Stimulated activated naive CD8-positive, alpha-beta T cell treated with anti-CD3 and anti-CD28 coated beads, Interleukin-15, Interleukin-2, amounts not matched to agents 100 U/mL and 50 U/mL, for 24 hours (primary cell): ENCODE measurements at places on chromosomes 7 and 10.

- DNase-seq = no peak
These were observed 20.5 kb upstream of the GSDME start for GRCh38 chr7:24777806-24778205.

- DNase-seq = no peak
These were observed 18.9 kb upstream of the NRP1 start for GRCh38 chr10:33353334-33353733.

GRCh38 chr10:116490028-116490662 is 55.6 kb upstream of the PNLIP start:
- no peak for DNase-seq

- DNase-seq = no peak
These were observed 2.6 kb downstream of the ANKRD2 start for GRCh38 chr10:97575127-97575668.

GRCh38 chr10:77518241-77518909 is 119.2 kb downstream of the KCNMA1 start:
- DNase-seq = no peak

DNA sequence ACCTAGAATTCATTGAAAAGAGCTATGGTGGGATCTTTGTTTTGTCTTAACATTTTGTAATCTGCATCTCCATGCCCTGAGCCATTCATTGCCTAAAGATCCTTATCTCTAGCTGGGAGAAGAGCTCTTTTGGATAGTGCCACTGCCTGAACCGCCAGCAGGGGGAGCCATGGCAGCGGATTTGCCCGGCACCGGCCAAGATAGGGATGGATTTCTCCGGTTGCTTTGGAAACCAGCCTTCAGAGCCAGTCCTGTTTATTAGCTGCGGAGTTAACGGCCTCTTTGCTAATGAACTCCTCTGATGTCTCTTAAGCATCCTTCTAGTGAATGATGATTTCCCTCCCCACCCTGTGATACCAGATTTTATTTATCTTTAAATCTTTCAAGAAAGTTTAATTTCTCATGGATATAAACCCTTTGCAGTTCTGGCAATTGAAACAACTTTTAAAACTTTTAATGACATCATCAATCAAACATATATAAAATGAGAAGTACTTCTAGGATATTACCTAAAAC is 58.2 kb upstream of the LYZL2 start:
- DNase-seq = peak; percentile 92

DNA sequence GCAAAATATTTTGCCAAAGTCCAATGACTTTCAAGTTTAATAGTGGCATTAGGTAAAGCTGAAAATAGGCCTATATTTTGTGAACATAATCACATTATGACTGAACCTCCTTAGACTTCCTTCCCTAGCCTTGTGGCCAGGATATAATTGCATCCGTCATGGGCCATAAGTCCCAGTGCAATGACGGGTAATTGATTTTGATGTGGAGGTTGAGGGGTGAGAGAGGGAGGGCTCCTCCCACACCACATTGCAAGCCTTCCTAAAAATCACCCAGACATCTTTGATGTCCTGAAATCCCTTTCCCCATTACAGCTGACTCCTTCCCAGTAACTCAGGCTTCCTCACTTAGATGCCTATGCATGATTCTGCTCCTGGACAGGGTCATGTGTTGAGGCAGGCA is 25.6 kb downstream of the TAS2R41 start:
- no peak for DNase-seq

DNA sequence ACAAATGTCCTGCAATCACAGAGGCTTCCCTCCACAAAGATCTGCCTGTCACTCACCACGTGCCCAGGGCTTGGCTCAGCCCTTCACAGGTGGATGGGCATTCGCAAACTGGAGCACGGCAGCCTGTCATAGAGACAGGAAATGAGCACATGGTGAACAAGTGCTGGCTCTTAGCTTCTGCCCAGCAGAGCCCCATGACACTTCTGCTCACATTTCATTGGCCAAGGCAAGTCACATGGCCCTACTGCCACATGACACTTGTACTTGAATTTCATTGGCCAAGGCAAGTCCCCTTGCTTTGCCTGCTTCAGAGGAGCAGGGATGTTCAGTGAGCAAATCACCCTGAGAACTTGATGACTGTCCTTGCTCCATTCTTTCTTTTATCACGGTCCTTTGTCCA is 110.8 kb upstream of the PPP2R2D start:
- peak; percentile 25 for DNase-seq

DNA sequence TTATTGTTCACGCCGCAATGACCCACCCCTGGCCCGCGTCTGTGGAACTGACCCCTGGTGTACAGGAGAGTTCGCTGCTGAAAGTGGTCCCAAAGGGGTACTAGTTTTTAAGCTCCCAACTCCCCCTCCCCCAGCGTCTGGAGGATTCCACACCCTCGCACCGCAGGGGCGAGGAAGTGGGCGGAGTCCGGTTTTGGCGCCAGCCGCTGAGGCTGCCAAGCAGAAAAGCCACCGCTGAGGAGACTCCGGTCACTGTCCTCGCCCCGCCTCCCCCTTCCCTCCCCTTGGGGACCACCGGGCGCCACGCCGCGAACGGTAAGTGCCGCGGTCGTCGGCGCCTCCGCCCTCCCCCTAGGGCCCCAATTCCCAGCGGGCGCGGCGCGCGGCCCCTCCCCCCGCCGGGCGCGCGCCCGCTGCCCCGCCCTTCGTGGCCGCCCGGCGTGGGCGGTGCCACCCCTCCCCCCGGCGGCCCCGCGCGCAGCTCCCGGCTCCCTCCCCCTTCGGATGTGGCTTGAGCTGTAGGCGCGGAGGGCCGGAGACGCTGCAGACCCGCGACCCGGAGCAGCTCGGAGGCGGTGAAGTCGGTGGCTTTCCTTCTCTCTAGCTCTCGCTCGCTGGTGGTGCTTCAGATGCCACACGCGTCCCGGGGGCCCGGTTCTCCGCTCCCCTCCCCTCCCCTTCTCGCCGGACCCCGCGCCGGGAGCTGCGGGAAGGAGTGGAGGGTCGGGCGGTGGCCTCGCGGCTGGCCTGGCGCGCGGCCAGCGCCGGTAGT is at the start of gene CBX3:
Gene CBX3, plus strand, starts transcription at position 499 of the 772 bp plus-strand sequence. CDS start 1,254 bp downstream, outside the sequence.
- peak; percentile 94 for DNase-seq

DNA sequence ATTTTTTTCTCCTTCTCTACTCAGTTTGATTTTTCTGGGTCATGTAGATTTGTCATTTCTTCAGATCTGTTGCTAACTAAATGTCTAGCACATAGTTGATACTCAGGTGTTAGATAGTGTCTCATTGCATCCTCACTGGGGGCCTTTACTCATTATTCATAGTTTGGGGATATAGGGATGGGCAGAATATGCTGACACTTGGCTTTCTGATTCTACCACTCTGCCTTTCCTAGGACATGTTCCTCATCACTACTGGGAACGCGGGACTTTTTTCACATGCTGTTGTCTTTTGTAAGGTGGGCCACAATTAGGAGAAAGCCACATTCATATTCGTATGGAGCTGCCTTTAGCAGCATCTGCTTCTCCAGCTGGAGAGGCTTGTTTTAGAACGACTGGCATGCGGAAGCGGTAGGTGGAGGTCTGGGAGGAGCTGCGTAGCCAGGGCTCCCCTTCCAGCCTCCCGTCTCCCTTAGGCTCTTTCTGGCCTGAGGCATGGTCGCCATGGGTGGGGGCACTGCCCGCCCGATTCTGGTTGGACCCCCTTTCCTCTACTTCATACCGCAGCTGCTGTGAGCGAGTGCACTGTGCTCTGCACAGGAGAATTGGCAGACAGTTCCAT is 78.8 kb downstream of the SND1 start:
- no peak for DNase-seq

DNA sequence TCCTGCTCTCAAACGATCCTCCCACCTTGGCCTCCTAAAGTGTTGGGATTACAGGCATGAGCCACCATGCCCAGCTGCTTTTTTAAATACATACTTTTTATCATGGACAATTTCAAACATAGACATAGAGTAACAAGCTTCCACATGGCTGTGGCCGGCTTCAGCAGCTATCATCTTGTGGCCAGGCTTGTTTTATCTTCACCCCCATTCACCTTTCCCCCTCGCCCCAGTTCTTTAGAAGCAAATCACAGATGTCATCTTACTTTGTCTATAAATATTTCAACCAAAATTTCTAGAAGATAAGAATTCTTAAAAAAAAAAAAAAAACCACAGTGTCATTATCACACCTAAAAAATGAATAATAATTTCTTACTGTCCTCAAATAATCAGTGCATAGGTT is 5.9 kb downstream of the FOXK1 start:
- DNase-seq = no peak

DNA sequence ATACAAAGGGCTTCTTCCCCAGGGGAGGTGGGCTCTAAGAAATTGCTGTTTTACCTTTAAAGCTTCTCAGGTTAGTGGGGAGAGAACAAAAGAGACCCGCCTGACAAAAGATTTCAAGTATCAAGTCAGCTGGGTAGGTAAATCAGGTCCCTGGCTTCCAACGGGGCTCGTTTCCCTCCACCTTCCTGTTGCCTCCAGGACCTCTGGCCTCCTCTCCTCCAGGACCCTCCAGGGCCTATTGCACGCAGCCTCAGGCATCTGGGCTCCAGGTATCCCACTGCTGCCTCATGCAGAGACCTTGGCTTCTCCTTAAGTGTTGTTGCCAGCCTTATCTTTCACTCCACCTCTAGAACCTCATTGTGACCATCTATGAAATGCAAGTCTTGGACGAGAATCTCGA is 2.9 kb downstream of the BNIP3 start:
- no peak for DNase-seq

DNA sequence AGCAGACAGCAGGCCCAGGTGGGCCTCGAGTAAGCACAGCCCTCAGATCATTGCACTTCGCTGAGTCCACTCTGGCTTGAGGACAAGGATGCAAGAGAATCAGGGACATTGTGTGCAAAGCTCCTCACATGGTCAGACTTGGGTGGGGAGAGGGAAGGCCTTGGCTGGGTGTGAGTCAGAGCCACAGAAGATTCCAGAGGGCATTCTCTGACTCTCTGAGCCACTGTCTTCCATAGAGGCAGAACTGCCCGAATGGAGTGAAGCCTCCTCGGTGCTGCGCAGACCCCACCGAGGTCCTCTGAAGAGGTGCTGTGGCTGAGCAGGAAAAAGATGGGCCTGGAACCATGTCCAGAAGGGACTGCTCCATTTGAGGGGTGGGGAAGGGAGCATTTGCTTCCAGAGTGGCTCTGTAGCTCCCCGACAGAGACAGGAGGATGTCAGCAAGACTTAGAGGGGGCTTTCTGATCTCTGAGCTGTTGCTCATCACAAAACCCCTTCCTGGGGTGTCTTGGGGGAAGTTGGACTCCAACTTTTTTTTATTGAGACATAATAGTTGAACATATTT is 120.8 kb downstream of the PTPN20 start:
- DNase-seq = no peak

DNA sequence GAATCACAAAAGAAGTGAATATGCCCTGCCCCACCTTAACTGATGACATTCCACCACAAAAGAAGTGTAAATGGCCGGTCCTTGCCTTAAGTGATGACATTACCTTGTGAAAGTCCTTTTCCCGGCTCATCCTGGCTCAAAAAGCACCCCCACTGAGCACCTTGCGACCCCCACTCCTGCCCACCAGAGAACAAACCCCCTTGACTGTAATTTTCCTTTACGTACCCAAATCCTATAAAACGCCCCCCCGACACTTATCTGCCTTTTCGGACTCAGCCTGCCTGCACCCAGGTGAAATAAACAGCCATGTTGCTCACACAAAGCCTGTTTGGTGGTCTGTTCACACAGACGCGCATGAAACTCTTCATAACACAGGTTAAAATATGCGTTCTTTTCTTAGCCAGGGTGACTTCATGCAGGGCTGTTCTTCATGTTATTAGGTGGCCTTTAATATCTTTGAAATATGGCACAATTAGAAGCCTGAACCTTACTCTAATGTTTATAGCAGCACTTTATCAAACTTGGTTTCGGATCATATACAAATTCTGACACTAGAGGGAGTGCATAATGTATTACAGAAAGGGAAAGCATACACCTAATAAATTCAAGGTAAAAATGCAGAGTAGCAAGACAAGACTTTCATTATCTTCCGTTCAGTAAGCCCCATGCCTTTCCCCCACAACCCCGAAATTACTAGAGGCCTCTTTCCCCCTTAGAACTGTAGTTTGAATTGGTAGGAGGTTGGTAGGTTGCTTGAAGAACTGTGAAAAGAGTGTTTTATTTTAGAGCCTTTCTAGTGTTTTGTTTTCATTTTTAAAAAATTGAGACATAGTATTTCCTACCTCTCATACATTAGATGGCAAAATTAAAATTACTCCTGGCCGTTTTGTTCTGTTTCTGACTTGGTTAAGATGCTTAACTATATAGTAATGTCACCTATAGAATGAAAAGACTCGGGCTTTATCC is 117.9 kb downstream of the NPY start:
- no peak for DNase-seq

- no peak for DNase-seq
These were observed 29.6 kb downstream of the AMZ1 start for GRCh38 chr7:2717293-2718261.

- DNase-seq = no peak
These were observed 168.5 kb upstream of the MEOX2 start for GRCh38 chr7:15854841-15855524.

DNA sequence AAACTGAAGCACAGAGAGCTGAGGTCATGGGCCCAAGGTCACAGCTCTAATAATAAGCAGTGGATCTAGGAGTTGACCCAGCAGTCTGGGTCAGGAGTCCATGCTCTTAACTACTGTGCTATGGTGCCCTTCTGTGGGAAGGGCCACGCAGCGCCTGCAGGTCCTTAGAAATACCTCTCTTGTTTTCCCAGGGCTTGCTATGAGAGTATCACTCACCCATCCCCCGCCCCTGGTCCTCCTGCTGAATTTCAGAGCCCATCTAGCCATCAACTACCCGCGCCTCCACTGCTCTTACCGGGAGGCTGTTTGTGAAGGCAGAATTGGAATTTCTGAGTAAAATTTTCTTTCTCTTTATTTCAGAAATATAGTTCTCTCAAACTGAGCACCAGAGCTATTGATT is 27.3 kb upstream of the CRHR2 start:
- DNase-seq = no peak

DNA sequence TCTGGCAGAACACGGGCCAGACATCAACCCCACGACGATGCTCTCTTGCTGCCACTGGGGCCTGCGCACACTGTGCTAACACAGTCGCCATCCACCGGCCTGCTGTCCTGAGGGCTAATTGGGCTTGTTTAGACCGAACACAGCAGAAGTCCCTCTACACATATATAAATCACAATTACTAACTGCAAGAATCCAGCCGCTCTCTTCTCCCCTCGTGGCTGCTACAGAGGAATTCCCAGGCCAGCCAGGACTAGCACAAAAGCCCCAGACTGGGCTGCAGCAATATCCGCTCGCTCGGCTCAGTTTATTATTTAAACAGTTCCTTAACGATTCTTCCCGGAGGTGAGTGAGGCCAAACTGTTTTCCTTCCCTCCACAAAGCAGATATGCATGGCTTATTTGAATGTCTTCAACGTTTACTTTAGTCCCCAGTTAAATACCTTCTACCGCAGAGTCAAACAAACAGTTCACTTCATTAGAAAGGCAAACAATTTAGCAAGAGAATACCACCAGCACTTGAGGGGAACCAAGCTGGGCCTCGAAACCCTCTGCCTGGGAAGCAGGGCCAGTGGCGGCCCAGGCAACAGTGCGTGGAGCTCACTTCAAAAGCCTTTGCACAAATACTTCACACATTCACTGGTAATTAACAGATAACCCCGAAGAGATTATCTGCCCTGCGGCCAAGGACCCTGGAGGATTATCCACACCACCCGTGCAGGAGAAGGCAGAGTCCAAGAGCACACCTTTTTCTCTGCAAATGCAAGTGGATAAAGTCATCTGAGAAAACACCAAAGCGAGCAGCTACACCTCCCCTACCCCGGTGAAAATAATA is 145.3 kb downstream of the GLI3 start:
- DNase-seq = no peak

- no peak for DNase-seq
These were observed 14.2 kb downstream of the ENTPD7 start for GRCh38 chr10:99673492-99673891.
